ENCODE measurements at places on chromosomes 11 and 22.

GRCh38 chr11:33670250-33671011 lies 30.2 kb downstream of the C11orf91 start:
- H3K4me3 ChIP-seq, result no peak overlapping the region
- H3K27me3 ChIP-seq, result peaks cover 6% of the 10 kb centered on the region
- H3K27ac ChIP-seq, result no peak overlapping the region
- DNase-seq, result no peak

DNA sequence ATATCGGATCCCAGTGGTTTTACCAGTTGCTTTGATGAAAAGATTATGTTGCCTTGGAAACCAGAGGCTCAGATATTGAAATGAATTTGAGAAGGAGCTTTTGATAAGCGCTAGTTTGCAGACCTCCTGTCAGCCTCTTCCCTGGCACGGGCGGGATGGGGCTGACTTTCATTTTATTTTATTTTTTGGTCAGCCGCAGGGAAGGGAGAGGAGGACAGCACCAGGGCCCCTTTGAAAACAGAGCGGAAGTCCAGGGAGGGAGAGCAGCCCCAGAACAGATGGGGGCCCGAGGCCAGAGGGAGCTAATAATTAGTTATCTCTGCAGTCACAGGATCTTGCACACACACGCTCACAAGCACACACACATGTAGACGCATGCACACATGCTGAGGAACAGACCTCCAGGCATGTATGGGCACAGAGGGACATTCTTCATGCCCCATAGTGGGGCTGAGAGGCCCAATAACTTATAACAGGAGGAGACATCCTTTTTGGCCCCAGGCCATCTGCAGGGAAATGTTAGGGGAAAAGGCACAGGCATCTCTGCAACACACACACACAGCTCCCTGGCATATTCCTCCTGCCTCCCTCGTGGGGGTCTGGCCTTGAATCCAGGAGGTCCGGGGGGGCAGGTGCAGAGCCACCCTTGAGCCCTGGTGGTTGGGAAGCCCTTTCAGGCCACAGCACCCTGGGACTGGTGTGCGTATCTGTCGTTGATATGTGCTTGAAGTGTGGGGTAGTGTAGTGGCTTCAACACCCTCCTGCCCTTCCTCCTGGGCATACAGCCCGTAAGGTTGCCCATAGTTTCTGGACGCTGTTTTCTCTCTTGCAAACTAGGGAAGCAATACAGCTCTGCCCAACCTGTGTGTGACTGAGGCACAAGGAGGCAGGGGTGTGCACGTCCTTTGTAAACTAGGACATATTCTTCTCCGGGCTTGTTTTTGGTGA lies 117.3 kb downstream of the CEP164 start:
- H3K27ac ChIP-seq, result no peak overlapping the region
- no peak overlapping the region for H3K4me3 ChIP-seq
- no peaks in the 10 kb centered on the region for H3K4me1 ChIP-seq
- no peaks in the 10 kb centered on the region for H3K36me3 ChIP-seq
- H3K27me3 ChIP-seq, result peaks cover 17% of the 10 kb centered on the region
- DNase-seq, result no peak

- H3K27me3 ChIP-seq, result no peaks in the 10 kb centered on the region
- H3K36me3 ChIP-seq, result peaks cover 51% of the 10 kb centered on the region
- no peak for DNase-seq
Measured at GRCh38 chr11:126202646-126203359, 8.6 kb downstream of the RPUSD4 start.

DNA sequence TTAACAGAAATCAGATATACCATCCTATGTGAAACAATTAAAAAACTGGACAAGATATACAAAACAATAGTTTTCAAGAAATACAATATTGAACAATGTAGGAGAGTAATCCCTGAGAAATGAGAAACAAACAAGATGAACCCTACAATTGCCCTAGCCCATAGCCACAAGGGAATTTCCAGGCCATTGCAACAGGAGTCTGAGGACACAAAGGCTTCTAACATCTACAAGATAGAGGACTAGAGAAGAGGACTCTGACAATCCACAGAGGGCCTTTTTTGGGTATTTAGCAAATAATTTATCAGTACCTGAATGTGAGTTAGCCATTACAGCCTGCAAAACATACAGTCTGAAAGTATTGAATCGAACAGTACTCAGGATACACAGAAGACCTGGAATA lies 251.7 kb downstream of the GRM5 start:
- no peak overlapping the region for H3K27ac ChIP-seq
- H3K4me3 ChIP-seq, result no peak overlapping the region
- no peak for DNase-seq
- H3K4me1 ChIP-seq, result no peaks in the 10 kb centered on the region

DNA sequence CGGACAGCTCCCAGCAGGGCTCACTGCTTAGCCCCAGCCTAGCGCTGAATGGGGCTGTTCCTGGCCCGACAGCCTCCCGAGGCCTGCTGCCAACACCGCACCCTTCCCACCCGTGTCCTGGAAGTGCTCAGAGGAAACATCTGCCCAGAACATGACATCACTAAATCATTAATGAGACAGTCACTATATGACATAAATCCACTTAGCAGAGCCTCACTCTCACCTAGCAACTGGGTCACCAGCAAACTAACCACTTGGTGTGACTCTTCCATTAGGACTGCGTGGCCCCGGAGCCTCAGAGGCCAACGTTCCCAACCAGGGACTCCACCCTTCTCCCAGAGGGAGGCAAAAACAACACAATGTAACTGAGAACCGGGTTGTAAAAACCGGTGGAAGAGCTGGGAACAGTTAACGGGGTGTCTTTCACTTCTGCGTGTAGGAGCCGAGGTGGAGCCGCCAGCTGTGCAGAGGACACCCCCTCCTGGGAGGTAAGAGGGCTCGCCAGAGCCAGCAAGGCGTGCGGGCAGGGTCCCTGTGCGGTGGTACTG lies 21.4 kb upstream of the PACSIN2 start:
- no peaks in the 10 kb centered on the region for H3K36me3 ChIP-seq
- H3K27ac ChIP-seq, result no peak overlapping the region
- no peak for DNase-seq
- peaks cover 3% of the 10 kb centered on the region for H3K4me1 ChIP-seq
- no peaks in the 10 kb centered on the region for H3K27me3 ChIP-seq
- no peak overlapping the region for H3K4me3 ChIP-seq

- H3K36me3 ChIP-seq, result no peaks in the 10 kb centered on the region
- H3K4me1 ChIP-seq, result peaks cover 19% of the 10 kb centered on the region
- no peak for DNase-seq
- no peak overlapping the region for H3K27ac ChIP-seq
- H3K27me3 ChIP-seq, result no peaks in the 10 kb centered on the region
Measured at GRCh38 chr11:107840129-107840484, 18.5 kb downstream of the SLC35F2 start.

DNA sequence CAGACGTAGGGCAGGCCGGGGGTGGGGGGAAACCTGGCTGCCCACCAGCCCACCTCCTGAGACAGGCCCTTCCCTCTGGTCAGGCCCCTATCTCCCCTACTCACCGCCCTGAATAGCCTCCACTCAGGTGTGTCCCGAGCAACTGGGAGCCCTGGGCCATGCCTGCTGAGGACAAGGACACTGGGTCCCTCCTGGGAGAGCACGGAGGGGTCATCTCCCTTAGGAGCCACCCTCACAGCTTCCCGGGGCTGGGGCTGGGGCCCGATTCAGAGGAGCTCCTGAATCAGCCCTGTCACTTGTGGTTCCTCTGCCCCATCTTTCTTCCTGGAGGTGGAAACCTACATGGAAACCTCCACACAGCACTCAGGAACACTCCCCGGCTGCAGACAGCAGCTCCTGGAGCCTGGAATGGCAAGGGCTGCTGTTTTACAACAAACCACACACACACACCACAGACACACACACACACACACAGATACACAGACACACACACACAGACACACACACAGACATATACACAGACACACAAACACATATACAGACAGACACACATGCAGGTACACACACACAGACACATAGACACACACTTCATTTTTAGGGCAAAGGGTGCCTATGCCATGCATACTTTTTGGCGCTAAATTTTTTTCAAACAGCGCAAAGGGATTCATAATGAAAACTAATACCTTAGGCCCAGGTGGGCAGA lies 9.6 kb upstream of the EMID1 start:
- peaks cover 26% of the 10 kb centered on the region for H3K27me3 ChIP-seq
- peaks cover 2% of the 10 kb centered on the region for H3K36me3 ChIP-seq
- peaks cover 2% of the 10 kb centered on the region for H3K4me1 ChIP-seq

DNA sequence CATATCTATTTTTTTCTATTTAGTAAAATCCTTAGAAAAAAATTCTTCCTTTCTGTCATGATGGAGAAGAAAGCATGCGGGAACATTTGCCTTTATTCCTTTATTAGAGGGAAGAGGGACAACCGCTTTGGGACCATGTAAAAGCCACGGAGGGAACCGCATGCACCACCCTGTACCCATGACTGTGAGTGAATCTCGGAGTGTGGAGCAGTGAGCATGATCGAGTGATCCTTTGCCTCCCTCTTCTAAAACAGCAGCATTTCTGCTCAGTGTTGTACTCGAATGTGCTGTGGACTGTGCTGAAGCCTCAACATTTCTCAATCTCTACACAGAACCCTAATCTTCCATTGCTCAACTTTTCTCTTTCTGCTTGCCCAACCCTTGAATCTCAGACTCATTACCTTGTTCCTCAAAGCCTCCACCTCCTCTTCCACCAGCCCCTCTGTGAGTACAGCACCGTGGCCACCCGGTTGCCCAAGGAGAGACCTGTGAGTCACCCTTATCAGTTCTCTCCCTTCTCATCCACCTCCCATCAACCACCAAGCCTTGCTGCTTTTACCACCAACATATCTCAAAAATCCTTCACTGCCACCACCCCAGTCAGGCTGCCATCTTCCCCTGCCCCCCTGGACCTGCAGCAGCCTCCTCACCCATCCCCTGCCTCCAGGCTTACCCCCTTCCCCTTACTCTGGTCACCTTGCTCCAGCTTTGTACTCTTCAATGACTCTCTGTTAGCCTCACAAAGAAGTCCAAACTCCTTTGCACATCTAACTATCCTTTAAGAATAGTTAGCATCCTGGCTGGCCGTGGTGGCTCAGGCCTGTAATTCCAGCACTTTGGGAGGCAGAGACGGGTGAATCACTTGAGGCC lies 103.1 kb downstream of the NAT10 start:
- H3K27ac ChIP-seq, result no peak overlapping the region
- H3K36me3 ChIP-seq, result no peaks in the 10 kb centered on the region
- no peaks in the 10 kb centered on the region for H3K27me3 ChIP-seq
- peaks cover 1% of the 10 kb centered on the region for H3K4me1 ChIP-seq
- DNase-seq, result no peak

- H3K4me1 ChIP-seq, result peaks cover 18% of the 10 kb centered on the region
- no peak for DNase-seq
- peaks cover 3% of the 10 kb centered on the region for H3K36me3 ChIP-seq
- peaks cover 30% of the 10 kb centered on the region for H3K27me3 ChIP-seq
- H3K4me3 ChIP-seq, result no peak overlapping the region
Measured at GRCh38 chr22:42365111-42365865, 66.9 kb downstream of the NFAM1 start.

- no peak overlapping the region for H3K4me3 ChIP-seq
- DNase-seq, result no peak
- no peaks in the 10 kb centered on the region for H3K4me1 ChIP-seq
Measured at GRCh38 chr22:27480487-27480886, 321.1 kb downstream of the MN1 start.

GRCh38 chr22:37256075-37256726 lies 12.1 kb upstream of the RAC2 start:
- peak overlapping the region; percentile 83 for H3K27ac ChIP-seq
- H3K36me3 ChIP-seq, result no peaks in the 10 kb centered on the region
- peak overlapping the region; percentile 49 for H3K4me3 ChIP-seq
- DNase-seq, result no peak

- DNase-seq, result no peak
- H3K27ac ChIP-seq, result no peak overlapping the region
- H3K4me1 ChIP-seq, result no peaks in the 10 kb centered on the region
- H3K27me3 ChIP-seq, result peaks cover 9% of the 10 kb centered on the region
- H3K4me3 ChIP-seq, result no peak overlapping the region
- H3K36me3 ChIP-seq, result no peaks in the 10 kb centered on the region
Measured at GRCh38 chr11:70581991-70582885, 183.9 kb downstream of the CTTN start.
